ENCODE measurements at places on chromosomes 1 and 21.

DNA sequence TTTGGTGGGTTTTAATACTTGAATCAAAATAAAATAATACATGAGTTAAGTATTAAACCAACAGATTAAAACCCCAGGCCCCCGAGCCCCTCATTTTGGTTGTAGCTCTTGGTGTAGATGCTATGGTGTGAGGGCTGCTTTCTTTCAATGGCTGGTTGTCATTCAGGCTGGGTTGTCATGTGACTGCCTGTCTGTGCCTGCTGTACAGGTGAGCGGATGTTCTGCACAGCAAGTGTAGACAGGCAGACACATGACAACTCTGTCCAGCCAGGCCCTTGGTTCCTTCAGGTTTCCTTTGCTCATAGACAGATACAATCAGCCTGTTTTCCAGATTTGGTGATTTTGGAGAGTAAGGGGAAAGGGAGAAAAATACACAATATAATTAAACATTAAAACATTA, 281.9 kb upstream of the C1orf105 start:
- DNase-seq = no peak

DNA sequence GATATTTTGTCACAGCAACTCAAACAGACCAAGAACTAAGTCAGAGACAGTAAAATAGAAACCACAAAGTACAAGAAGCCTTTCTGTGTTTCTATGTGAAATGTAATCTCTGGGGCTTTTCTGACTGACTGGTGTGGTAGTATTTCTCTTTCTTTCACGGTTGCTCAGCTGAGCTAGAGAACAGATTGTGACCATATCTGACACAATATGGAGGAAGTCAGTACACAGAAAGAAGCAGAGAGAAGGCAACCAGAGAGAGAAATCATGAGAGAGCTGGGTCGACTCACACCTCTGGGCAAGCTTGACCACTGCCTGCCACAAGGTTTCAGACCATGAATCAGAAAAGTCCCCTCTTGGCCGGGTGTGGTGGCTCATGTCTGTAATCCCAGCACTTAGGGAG, 208.9 kb upstream of the GREM2 start:
- DNase-seq = no peak

GRCh38 chr1:74522148-74522547, 9.7 kb upstream of the LRRC53 start:
- DNase-seq = no peak

DNA sequence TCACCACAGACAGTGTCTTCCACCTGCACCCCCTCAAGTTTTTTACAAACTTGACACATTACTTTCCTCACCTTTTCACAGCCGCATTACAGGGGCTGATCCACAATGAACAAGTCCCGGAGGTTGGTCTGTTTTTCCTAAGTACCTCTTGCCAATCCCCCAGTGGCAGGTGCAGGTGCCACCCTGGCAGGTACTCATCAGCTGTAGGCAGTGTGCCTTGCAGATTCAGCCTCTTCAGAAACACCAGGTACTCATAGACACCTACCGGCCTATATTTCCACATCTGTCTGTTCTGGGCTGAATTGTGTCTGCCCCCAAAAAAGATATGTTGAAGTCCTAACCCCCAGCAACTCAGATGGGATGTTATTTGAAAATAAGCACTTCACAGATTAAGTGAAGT, 81.4 kb upstream of the CNIH3 start:
- DNase-seq = no peak

DNA sequence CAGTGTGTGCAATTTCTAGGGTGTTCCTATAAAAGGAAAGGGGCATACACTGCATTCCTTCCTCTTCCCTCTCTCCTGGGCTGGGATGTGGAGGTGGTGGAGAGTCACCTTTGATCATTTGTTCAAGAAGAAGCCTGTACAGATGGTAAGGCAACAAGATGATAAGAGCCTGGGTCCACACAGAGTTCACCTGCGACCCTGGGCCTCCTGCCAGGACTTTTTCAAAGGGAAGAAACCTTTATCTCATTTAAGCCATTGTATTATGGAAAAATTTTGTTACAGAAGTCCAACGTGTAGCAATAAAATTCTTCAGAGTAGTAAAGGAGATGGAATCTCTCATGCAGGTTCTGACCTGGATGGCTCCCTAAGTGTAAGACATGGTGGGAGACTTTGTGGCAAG, 189.1 kb downstream of the MIS18A start:
- no peak for DNase-seq
